ENCODE measurements at places on chromosomes 1 and 21. TPM values are rescaled to one million over a fixed set of nuclear protein-coding genes. Genes with fewer than 3 reads are reported as not detected.

EPHA8 gene
- total RNA-seq, result not detected

MIA3 gene
- total RNA-seq, result 49.3 TPM

MSH4 gene
- total RNA-seq, result not detected

C1orf141 gene
- total RNA-seq, result not detected

LMNA gene
- total RNA-seq, result 610 TPM

PLD5 gene
- total RNA-seq, result 0.77 TPM

DNA sequence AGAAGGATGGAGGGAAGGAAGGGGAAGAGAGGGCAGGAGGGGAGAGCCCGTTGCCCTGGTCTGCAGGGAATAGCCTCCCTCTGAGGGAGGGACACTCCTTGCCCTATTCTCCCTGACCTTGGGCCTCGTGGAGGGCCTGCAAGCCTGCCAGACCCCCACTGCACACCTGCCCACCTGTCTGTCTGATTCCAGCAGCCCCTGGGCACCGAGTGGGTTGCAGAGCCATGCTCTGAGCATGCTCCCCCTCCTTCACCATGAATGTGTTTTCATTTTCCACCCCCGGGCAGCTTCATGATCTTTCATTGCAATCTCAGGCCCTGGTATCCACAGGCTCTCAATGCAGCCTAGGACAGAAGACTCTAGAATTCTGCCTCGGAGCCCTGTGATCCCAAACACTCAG lies 5.1 kb upstream of the NPHP4 start:
- ATAC-seq, result no peak

DNA sequence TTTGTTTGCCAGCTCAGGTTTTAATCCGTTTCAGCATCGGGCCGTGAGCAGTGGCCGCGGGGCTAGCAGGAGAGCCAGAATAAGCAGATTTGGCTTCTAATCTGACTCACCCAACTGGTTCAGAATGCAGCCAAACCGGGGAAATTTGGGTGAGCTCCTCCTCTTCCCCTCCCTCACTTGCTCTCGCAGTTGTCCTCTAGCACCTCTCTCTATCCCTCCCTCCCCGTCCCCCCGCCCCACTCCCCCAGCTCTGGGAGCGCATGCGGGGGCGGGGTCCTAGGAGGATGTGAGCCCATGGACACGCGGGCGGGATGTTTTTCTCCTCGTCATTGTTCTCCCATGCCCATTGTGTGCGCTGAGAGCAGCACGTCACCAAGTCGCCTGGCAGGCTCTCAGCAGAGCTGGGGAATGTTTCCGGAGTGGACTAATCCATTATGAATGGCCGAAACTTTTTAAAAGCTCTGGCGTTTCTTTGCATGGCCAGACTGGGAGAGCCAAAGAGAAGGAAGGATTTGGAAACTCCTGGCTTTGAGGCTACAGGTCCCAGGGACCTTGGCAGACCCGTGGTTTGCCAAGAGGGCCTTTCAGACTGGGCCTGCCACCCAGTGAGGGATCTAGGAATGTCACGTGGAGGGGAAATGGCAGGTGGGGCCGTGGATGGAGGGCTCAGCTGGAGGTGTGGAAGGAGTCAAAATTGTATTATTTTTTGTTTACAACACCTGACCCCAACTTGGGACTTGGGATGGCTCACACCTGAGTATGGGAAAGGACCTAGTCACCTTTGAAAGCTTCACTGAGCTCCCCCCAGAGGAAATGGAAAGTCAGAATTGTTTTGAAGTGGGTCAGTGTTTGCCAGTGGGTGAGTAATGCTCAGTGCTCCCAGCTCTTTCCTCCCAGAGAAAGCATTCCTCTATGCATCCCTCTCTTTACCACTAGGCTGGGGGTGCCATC lies 39.2 kb downstream of the CDK18 start:
- peak; percentile 91 for ATAC-seq

GRCh38 chr21:42146821-42147220 lies 72.1 kb upstream of the ABCG1 start:
- ATAC-seq, result no peak

DNA sequence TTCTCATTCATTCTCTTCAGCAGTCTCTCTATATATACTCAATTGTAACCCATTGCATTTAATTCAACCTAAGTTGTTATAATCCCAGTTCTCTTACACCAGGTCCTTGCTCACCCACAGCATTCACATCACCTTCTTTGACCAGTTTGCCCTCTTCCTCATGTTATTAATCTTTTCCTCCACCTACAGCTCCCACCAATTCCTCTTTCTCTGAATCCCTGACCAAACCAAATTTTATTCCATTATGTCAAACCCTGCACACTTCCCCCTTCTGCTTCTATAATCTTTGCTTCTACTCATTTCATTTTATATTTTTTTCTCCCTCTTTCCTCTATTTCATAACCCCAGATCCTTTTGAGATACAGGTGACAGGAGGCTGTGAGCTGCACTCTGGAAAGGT lies 1.4 kb downstream of the CD1A start:
- no peak for ATAC-seq

- ATAC-seq, result no peak
Measured at GRCh38 chr1:108077991-108078390, 113.0 kb upstream of the VAV3 start.

DMRTA2 gene
- total RNA-seq, result not detected

LCE1D gene
- not detected for total RNA-seq

GRCh38 chr1:234934611-234935033 lies 194.0 kb downstream of the TOMM20 start:
- ATAC-seq, result no peak

GRCh38 chr1:178161516-178161915 lies 67.6 kb downstream of the RASAL2 start:
- no peak for ATAC-seq

ACOT11 gene
- 4.4 TPM for total RNA-seq

DNA sequence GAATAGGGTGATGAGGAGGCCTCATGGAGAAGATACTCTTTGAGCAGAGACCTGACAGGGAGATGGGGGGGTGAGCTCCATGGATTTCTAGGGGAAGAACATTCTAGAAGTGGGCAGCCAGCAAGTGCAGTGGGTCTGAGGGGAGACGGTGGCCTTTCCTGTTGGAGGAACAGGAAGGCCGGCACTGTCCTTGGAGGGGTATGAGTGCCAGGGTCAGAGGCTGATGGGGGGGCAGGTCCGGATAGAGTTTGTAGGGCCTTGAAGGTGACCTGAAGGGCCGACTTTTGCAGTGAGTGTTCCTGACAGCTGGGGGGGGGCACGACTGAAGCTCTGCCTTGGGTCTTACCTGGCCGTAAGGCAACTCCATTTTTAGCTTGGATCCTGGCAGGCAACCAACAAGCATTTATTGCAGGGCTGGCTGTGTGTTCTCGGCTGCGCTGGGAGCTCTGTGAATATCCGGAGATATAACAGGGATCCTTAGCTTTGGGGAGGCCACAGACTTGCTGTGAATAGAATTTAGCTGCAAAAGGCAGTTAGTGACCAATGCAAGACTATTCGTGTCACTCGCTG lies 130.6 kb downstream of the MRPS6 start:
- no peak for ATAC-seq

- no peak for ATAC-seq
Measured at GRCh38 chr1:118190561-118190960, 5.5 kb upstream of the SPAG17 start.

GRCh38 chr21:15061747-15062605 lies 2.8 kb downstream of the NRIP1 start:
- ATAC-seq, result no peak

GRCh38 chr1:92118826-92119225 lies 38.7 kb downstream of the BTBD8 start:
- no peak for ATAC-seq

GRCh38 chr1:30406996-30407864 lies 316.2 kb downstream of the MATN1 start:
- ATAC-seq, result no peak

DNA sequence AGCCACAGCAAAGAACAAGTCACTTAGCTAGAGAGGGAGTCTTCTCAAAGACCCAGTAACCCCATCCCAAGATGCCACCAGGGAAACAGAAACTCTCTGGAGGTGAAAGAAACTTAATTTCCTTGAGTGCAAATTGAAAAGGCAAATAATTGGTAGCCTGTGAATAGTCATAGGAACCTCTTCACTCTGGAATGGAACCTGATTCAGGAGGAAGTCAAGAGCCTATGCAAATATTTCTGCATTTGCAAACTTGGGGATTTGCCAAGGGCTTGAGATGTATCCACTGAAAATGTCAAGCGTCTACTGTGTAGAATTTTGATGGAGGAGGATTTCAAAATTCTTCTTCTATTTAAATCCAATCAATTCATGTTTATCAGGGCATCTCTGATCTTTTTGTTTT lies 5.7 kb downstream of the HIVEP3 start:
- ATAC-seq, result no peak

GRCh38 chr1:51693419-51694155 lies 76.7 kb downstream of the OSBPL9 start:
- ATAC-seq, result no peak

- peak; percentile 60 for ATAC-seq
Measured at GRCh38 chr1:11893907-11894251, 32.3 kb downstream of the KIAA2013 start.

DNA sequence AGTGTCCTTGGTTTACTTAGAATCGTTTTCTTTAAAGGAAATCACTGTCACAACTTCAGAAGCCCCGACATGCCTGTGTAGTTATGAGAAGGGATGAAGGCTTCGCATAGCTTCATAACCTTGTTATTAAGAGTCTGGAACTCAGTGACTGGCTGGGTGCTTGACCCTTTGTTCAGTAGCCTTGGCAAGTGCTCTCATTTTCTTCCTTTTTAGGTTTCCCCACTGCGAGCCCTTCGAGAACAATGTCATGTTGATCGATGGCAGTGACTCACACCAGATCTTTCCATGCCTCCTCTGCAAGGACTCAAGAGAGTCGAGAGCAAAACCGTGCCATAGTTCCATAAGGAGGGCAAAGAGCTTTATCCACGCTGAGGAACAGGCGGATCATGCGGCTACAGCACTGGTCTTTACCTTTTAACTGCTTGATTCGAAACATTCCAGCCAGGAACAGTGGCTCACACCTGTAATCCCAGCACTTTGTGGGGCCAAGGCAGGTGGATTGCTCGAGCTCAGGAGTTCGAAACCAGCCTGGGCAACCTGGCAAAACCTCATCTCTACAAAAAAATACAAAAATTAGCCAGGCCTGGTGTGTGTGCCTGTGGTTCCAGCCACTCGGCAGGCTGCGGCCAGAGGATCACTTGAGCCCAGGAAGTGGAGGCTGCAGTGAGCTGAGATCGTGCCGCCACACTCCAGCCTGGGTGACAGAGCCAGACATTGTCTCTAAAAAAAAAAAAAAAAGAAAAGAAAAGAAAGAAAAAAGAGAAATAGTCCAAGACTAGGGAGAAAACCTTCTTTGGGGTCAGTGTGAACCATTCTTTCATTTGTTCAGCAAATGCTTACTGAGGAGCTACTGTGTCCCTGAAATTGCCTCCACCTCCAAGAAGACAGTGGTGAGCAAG lies 95.4 kb upstream of the ERRFI1 start:
- ATAC-seq, result peak; percentile 89

PKNOX1 gene
- 12.9 TPM for total RNA-seq

DNA sequence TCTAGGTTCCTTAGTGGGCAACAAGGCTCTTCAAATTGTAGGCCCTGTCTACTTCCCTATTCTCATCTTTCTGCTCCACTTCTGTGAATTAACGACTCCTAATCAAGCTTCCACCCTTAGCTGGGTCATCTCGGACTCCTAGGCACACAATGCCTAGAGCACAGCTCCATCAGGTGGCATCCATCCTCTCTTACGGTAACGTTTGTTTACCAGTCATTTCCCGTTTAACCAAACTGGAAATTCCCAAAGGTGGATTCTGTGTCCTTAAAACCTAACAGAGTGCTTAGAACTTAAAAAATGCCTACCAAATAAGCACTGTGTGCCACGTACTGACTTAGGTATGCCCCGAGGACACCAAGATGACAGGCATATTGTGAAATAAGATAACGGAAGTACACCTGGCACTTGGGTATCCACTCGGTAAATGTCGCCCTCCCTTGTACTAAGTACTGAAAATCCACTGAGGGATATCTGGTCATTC lies 1.5 kb downstream of the PARP1 start:
- no peak for ATAC-seq

DNA sequence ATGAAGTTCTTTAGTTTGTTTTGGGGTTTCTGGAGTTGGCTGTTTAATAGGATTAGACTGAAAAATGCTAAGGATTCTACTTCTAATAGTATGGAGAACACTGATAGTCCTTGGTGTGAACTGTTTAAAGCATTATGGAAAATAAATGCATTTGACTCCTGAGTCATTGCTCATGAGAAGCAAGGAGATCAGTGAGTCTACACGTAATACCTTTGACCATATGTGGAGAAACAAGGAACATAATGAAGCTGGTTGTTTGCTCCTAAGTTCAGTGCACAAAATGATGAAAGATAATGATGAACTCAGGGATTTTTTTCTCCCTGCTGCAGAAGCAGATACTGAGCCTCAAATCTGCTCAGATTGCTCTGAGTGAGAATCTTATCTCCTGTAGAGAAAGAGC lies 158.9 kb upstream of the COL11A1 start:
- ATAC-seq, result no peak

DNA sequence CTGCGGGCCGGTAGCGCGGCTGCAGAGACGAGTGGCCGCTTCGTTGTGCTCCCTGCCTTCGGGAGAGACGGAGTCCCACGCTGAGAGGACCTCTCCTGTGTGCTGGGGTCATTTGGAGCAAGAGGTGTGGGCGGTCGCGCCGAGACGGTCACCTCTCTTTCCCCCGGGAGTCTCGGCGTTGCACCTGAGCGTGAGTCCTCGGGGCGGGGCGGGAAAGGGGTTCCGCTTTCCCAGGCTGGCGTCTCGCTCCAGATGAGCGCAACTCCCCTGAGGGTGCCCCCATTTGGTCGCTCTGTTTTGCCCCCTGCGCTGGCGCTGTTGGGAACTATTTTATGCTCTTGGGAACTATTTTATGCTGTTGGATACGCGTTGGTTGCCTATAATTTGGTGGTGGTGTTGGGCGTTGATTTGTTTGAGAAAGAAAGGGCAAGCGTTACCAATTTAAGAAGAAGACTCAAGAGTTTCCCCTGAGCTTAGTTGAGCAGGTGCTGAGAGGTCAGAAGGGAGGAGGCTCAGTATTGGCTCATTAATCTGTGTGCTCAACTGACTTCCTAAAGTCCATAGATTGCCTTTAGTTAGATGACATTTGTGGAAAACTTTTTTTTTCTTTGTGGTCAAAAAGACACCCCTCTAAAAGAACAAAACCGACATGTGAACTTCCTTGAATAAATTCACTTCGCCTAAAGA lies 683 bp downstream of the LRRC8B start:
- no peak for ATAC-seq

BACH1 gene
- total RNA-seq, result 43.6 TPM

DIRAS3 gene
- 6.2 TPM for total RNA-seq

GRCh38 chr1:180387413-180387812 lies 115.0 kb downstream of the ACBD6 start:
- no peak for ATAC-seq

DNA sequence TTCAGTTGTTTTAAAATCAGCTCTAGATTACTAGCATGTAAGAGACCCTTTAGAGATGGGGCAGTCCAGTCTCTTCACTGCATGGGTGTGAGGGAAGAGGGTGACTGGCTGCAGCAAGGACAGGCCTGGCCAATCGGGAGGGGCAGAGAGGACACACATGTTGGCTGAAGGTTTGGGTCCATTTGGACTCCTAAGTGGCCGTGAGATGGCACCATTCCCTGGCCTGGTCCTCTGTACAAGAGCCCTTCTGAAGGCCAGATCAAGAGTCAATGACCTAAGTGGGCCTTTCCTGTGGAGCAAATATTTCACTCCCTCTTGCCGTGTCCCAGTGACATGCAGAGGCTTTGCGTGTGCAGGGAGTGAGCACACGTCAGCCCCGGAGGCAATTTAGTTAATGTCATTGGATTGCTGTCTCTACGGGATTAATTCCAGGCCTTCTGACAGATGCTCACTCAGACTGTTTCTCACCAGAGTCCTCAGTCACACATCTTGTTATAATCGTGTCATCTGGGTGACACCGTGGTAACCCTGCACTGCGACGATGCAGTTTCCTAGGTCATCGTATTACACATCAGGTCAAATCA lies 613.0 kb downstream of the NPHP4 start:
- no peak for ATAC-seq

GRCh38 chr21:34817821-34818661 lies 149.2 kb downstream of the CLIC6 start:
- ATAC-seq, result no peak
